ENCODE measurements at places on chromosomes 7 and 10. TPM values are rescaled to one million over a fixed set of nuclear protein-coding genes. Genes with fewer than 3 reads are reported as not detected.

Gene NKX2-3
- not detected for total RNA-seq

DNA sequence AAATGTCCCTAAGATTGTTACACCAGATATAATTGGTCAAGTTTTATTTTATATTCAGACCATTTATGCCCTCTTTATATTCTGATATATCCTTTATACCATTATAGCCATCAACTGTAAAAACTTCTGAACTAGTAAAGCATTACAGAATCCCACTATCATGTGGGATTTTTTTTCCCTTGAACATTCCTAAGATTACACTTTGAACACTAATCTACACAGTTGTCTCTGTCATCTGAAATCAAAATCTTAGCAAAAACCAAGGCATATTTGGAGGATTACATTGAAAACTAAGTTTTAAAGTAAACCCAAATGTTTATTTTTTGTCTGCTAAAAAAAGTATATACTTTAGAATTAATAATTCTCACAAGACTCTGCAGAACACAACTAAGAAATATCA, 116.2 kb upstream of the GPR22 start:
- no peak for DNase-seq

GRCh38 chr10:108905821-108906220, 1017.5 kb downstream of the XPNPEP1 start:
- no peak for DNase-seq

DNA sequence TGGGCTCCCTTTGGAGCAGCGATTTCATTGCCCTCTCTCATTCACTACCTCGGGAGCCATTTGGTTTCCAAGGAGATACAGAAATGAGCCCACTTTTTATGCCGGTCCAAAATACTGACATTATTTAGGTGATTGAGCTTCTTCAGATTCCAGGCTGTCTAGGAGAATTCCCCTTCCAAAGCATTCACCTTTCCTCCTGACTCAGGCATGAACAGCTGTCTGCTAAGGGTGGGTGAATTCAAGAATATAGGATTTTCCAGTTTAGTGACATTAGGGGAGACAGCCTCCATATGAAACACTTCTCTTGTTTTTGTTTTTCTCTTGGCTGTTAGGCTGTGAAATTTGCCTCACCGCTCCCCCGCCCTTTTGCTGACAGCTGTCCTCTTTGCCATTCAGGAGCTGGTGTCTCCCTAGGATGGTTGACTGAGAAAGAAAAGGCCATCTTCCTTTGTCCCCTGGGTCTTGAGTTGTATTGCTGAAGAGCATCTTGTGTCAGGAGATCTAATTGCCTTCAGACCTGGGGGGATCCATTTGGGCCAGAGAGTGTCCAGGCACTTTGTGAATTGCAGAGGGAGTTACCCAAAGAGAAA, 56.7 kb downstream of the LRRC4 start:
- DNase-seq = no peak

- no peak for DNase-seq
These were observed 2.1 kb upstream of the H2AZ2 start for GRCh38 chr7:44849885-44850544.

DNA sequence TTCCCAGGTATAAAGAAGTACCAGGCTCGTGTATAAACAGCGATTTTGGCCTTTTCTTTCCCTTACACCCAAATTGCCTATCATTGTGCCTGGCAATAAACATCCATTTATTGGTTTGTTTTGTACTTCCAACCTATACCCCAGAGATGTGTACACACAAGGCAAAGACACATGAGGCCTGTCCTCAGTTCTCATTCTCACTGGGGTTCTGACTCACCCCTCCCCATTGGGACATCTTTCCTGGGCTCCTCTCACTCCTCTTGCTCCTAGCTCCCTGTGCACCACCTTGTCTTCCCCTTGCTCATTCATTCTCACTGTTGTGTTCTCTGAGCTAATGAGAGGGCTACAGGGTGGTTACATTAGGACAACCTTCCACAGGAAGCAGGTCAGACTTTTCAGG, 240.7 kb downstream of the ANK3 start:
- DNase-seq = no peak
